ENCODE measurements at places on chromosomes 2 and 18.
A peak's percentile ranks its signal among the peaks of the same experiment; 100 is the strongest.

DNA sequence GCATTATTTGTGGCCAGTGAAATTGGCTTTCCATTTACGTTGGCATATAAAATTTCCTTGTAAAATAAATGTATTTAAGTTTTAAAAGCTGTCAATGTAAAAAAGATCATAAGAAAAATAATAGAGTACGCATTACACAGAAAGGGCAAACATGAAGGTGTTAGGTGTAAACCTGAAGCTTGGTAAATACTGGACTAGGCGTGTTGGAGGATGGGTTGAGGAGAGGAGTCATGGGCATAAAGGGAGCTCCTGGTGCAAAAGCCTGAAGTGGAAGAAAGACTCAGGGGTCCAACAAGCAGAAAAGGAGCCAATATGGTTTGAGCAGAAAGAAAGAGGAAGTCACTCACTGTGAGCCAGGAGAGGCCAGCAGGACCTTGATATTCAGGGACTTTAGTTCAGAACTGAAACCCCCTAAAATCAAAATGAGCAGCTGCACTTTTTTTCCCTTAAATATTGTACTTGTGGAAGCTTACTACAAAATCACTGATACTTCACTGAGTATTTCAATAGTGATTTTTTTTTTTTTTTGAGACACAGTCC, 24.4 kb downstream of the SP5 start:
- no peak for DNase-seq

GRCh38 chr2:170229744-170230143, 51.8 kb downstream of the MYO3B start:
- no peak for DNase-seq

- no peak for DNase-seq
Measured at GRCh38 chr2:233223059-233223894, 28.2 kb upstream of the ATG16L1 start.

DNA sequence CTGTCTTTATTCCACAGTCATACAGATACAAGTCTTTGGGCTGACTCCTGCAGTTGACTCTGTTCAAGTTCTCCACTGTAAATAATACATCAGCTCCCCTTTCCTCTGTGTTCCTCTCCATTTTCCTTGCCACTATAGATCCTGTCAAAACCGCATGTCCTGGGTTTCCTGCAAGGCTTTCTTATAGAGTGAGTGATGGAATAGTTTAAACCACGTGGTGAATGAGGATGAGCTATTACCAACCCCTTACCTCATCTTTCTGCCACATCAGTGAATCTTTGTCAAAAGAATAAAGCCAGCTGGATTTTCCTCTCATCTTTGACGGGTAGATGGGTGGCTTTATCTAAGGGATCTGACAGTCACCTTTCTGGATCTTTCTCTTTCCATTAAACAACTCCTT, 3.9 kb upstream of the GALNT14 start:
- no peak for DNase-seq

GRCh38 chr2:209519271-209519670, 95.4 kb downstream of the MAP2 start:
- DNase-seq, result no peak

- DNase-seq, result no peak
Measured at GRCh38 chr18:23835091-23835490, 145.8 kb downstream of the LAMA3 start.

DNA sequence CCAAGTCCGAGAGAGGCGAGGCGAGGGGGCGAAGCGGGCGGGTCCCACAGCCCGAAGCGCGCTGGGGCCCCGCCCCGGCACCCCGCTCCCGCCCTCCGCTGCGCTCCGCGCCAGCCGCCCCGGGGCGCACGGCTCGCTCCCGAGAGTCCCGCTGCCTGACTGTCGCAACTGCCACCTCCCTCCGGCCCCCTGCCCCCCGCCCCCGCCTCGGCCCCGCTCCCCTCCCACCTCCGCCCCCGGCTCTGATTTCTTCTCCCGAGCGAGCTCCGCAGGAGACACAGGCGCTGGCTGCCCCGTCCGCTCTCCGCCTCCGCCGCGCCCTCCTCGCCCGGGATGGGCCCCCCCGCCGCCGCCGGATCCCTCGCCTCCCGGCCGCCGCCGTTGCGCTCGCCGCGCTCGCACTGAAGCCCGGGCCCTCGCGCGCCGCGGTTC, at the start of gene WNT6:
WNT6 (plus strand) TSS at position 250 of the 432 bp plus-strand sequence. CDS start 233 bp downstream, outside the sequence.
- DNase-seq, result no peak

DNA sequence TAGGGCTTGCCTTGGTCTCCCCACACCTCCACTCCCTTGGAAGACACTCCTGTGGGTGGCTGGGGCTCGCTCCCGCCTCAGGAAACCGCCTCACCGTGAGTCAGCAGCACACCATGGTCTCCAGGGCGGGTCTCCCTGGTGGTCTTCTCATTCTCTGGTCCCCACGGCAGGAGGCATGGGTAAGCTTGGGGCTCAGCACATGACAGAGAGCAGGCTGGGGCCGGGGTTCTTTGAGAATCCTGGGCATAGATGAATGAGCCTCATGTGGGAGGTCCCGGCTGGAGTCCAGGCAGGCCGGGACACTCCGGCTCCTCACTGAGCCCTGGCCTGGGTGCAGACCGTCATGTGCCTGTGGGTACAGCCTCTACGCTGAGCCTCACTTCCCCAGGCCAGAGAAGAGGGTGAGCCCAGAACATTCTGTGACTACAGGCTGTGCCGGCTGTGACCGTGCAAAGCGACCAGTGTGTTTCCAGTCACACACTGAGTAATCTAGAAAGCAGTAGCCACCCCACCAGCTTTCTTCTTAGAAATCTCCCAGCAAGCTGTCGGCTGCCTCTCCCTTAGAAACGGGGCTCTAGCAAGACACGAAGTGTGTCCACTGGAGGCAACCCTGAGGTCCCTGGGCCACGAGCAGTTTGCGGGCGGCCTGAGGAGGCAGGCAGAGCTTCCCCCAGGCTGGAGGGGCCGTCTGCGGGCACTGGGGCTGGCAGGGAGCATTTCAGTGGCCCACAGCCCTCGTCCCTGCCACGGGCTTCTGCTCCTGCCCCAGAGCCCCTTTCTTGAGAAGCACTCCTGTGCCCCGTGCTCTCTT, 93.1 kb downstream of the RHOB start:
- no peak for DNase-seq

DNA sequence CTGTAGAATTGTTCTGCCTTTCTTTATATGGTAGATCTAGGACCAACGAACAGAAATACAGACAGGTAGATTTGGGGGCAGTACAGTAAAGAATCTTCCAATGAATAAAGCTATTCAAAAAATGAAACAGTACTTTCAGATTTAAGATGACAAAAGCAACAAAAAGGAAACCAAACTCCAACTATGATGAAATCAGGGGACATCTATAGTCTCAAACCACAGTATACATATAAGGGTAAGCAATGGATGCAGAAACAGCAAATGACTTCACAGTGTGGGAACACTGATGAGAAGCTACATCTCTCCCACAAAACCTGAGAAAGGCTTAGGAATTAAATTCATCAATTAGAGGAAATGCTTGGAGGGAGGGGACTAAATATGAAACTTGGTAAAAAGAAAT, 202.5 kb downstream of the CTNNA2 start:
- no peak for DNase-seq

GRCh38 chr2:204339212-204339715, 206.0 kb upstream of the PARD3B start:
- no peak for DNase-seq

- peak; percentile 93 for DNase-seq
Measured at GRCh38 chr18:79951545-79952455, at the start of gene SLC66A2. Gene SLC66A2, minus strand, starts transcription at chr18:79951653. Its CDS starts 727 bp downstream, at chr18:79950926.

GRCh38 chr2:24334245-24334633, 26.1 kb downstream of the ITSN2 start:
- no peak for DNase-seq

DNA sequence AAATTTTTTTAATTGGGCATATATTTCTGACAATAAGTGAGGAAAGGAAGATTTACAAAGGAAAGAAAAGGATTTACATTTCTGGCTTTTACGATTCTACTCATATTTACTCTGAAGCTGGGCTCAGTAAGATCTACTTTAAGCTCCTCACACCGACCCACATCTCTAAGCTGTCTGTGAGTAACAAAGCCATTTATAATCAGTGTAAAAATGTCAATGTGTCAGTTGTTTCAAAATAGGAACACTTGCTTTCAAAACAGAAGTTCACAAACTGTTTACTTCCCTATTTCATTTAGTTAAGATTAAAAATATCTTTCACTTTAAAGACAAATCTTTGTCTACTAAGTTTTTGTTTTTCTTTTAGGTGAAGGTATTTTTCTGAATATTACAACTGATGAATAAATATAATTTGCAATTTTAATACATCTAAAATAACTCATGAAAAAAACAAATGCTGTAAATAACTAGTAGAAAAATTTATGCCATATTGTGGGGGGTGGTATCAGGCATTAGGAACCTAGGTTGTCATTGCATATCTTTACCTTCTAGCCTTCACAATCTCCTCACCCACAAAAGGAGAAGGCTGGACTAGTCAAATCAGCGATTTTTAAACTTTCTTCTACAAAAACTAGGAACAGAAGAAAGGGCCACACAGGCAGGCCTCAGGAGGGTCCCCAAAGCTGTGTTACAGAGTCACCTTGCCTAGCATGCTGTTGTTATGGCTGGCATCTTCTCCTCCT, 64.5 kb downstream of the TMEM131 start:
- no peak for DNase-seq

DNA sequence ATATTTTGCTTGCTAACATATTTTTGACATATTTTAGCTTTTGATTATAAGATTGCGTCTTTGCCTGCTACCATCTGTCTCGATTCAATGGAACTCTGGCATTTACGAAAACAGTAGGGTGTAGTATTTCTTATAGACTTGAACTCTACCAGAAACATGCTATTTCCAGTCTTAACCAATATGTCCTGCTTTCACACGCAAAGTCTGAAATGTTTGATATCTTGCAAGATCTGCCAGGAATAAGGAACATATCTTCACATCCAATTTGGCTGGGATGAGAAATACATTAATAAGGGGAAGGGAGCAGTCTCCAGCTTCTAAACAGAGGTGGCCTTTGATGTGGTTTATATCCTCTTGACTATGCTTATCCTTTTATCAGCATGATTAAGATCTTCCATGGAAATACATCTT, 299.4 kb downstream of the ZNF521 start:
- no peak for DNase-seq

DNA sequence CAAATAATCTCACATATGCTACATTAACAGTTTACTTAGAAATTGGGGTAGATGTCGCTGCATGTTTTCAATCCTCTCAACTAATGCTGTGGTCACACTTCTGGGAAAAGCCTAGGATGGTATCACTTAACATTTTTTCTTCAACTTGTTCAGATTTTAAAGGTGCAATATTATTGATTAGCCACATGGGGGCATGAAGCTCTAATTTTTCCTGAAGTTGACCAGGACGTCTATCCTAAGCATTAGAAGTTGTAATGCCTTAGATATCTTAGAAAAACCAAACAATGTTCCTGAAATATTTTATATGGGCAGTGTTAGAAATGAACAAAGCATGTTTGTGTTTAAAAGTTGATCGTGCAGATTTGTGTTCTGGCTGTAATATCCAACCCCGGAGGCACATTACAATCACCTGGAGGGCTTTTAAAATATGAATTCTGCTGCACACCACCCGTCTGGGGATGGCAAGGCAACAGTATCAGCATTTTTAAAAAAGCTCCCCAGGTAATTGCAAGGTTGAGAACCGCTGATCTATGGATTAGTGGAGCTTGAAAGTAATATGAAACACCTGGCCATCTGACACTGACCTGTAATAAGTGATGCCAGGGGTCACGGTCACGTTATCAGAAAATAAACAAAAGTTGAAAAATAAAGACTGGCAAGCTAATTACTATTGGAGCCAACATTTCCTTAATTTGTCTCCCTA, 100.5 kb upstream of the LMAN1 start:
- no peak for DNase-seq

GRCh38 chr2:101197814-101198213, 46.6 kb upstream of the TBC1D8 start:
- DNase-seq, result no peak

DNA sequence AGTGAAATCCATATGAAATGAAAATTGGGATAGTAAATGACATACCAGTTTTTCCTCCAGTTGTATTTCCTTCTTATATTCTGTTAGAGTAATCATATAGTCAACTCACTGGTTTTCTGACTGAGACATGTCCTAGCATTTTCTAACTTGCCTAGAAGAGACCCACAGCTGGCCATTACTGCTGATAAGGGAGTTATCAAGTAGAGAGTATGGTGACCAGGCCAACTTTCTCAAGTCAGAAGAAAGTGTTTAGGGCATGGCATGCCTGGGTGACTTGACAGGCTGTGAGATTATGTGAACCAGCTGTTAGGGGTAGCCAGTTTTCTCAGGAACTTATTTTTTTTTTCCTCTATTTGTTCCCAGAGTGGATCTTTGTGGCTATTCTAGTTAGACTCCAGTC, 81.2 kb downstream of the GPD2 start:
- no peak for DNase-seq

GRCh38 chr2:98903767-98904485, 32.1 kb downstream of the CRACDL start:
- DNase-seq, result no peak

DNA sequence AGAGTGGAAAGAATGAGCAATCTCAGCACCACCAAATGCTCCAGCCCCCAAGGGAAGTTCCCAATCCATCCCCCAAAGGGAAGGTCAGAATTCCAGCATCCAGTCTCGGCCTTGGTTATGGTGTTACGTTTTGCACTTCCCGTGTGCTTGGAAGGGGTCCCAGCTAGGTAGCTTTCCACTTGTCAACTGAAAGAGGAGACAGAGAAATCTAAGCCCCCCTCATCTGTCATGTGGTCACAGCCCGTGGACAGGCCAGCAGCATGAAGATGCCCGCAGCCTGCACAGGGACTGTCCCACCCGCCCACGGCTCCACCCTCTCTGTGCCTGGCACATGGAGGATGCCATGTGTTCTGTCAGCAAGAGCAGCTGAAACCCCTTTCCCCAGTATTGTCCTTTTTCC, 32.1 kb downstream of the RHOB start:
- no peak for DNase-seq

GRCh38 chr18:77127769-77128671, 4.6 kb downstream of the MBP start:
- no peak for DNase-seq

DNA sequence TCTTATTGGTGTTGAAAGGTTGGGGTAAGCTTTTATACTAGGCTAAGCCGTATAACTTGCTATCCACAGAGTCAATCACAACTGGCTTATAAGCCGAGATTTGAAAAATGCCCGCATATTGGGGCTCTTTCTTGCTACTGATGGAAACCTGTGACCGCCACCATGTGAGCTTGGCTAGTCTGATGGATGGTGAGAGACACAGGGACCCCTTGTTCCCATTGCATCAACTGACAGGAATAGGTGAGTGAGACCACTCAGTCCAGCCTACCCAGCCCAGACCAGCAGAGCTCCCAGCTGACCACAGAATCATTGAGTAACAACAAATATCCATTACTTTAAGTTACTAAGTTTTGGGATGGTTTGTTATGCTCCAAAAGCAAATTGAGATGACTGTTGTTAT, 676.4 kb upstream of the HS6ST1 start:
- DNase-seq, result no peak
